ENCODE measurements at places on chromosomes 12 and 14. TPM values are rescaled to one million over a fixed set of nuclear protein-coding genes. Genes with fewer than 3 reads are reported as not detected.

DNA sequence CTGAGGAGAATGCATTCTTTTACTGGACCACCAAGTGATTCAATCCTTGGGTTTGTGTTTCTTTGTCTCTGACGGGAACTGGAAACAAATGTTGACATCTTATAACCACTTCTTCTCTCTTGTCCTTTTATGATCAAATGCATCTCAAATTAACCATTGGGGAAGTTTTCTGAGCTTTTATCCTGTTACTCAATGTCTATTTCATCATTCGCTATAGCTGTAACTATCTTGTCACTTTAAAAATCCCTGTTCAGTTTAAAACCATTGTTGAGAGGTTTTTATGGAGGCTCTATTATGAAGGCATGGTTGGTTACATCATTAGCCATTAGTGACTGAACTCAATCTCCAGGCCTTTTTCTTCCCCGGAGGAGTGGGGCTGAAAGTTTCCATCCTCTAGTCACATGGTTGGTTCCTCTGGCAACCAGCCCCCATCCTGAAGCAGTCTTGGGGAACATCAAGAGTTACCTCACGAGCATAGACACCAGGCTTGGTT is 2.7 kb upstream of the CLEC6A start:
- no peak for DNase-seq

Gene TUBA1A
- total RNA-seq = 7,184 TPM

GRCh38 chr14:51357250-51357649 is 117.2 kb downstream of the TMX1 start:
- no peak for DNase-seq

GRCh38 chr14:37340353-37340752 is 142.6 kb downstream of the MIPOL1 start:
- no peak for DNase-seq

- no peak for DNase-seq
Observed at GRCh38 chr12:28243310-28243633, 53.0 kb downstream of the CCDC91 start.

DNA sequence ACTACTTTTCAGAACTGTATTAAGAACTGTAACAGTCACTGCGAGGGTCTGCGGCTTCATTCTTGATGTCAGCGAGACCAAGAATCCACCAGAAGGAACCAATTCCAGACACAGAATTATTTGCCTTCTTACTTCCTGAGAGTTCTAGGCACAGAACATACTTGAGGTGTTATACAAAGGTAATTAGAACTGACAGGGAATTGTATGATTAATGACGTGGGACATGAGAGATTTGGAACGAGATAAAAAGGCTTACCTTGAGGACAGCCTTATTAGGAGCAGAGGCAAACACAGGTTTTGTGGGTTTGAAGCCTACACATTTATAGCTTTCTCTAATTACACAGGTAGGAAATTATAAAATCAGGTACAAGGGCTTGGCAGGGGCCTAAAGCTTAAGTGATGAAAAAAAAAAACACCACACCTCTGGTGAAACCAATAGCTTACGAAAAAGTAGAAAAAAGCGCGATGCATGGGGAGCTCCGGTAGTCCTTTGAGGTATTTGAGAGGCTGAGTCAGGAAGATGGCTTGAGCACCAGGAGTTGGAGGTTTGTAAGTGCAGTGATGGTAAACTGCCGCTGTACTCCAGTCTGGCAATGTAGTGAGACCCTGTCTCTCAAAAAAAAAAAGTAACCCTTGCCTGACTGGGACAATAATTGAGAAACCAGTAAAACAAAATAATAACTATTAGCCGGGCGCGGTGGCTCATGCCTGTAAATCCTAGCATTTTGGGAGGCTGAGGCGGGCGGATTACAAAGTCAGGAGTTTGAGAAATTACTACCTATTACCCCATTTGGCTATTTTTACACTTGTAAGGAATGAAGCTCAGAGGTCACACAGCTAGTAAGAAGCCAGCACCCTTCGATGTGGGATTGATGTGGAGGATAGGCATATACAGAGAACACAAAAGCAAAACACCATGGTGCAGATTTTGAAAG is 795 bp upstream of the ACOT2 start:
- no peak for DNase-seq

Gene RAD51AP1
- total RNA-seq = 5.5 TPM

Gene B4GALNT3
- 3.3 TPM for total RNA-seq

Gene KLRK1
- not detected for total RNA-seq

- DNase-seq = no peak
Observed at GRCh38 chr12:46787496-46788055, 38.2 kb downstream of the SLC38A4 start.

Gene PAX9
- total RNA-seq = not detected

DNA sequence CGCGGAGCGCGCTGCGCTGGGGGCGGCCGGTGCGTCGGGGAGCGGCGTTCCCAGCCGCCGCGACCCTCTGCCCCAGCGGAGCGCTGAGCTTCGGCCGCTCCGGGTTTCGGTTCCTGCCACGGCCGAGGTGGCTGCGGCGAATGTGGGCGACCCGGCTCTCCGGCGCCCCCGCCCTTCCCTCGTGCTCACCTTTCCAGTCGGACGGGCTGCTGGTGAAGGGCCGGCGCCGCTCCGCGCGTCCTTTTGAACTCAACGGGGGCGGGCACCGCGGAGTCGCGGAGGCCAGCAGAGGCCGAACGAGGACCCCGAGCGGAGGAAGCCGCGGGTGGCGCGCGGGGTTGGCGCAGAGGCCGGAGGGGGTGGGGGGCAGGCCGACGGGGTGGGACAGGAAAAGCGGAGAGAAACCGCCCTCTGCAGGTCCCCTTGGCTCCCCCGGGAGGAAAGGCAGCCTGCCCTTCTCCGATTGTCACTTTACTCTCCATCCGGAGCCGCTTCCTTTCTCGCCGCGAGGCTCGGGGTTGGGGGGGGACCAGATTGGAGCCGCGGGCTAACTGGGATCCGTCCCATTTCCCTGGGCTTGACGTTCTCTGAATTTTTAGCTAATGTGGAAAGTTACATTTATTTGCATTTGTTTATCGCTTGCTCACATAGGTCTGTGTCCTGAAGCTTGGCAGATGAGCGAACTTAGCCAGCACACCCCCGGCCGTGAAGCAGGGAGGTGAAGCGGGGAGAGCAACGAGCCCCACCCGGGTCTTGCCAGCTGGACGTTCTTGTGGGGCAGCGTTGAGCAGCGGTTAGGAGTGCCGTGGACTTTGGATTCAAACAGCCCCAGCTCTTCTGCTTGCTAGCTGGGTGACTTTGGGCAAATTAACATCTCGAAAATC is at the start of gene SMAGP:
TSS of gene SMAGP (minus strand) at position 349 of the 884 bp plus-strand sequence. CDS start 1,137 bp downstream, outside the sequence.
- DNase-seq = peak; percentile 69

GRCh38 chr12:50174971-50175715 is 8.0 kb upstream of the CERS5 start:
- DNase-seq = no peak

- DNase-seq = no peak
Observed at GRCh38 chr12:87365423-87365822, 663.8 kb downstream of the C12orf50 start.

DNA sequence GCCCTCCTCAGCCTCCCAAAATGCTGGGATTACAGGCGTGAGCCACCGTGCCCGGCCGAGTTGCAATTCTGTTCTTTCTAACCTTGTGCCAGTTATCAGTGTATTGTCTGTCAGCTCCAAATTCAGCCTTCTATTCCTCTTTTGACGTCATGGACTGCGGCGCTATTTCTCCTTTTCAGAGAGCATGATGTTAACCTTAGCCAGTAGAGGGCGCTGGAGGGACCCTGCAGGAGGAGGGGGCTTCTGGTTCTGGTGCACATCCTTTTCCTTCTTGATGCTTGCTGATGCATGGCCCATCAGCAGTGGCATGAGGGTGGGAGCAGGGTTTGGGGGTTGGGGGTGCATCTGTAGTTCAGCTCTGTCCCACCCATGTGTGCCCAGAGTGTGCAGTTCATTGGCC is 179.3 kb upstream of the RMST start:
- DNase-seq = no peak

- DNase-seq = no peak
Observed at GRCh38 chr14:51004801-51005526, 60.7 kb upstream of the PYGL start.

DNA sequence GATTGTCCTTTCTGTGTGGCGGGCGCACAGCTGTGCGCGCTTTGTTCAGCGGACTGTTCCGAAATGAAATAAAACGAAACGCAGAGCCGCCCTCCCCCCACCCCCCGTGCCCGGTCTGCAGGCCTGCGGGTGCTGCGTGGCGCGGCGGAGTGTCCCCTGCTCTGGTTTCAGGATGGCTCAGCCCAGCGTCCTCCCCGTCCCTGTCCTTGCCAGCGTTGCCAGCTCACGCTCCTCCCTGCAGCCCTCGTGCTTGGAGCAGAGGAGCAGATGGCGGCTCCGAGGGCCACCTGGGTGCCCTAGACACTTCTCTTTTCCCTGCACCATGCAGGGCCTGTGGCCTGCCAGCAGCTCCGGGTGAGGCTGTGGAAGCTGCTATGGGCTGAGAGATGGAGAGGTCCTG is 17.5 kb upstream of the BEGAIN start:
- no peak for DNase-seq

- DNase-seq = no peak
Observed at GRCh38 chr12:121004253-121004815, 12.0 kb downstream of the C12orf43 start.

DNA sequence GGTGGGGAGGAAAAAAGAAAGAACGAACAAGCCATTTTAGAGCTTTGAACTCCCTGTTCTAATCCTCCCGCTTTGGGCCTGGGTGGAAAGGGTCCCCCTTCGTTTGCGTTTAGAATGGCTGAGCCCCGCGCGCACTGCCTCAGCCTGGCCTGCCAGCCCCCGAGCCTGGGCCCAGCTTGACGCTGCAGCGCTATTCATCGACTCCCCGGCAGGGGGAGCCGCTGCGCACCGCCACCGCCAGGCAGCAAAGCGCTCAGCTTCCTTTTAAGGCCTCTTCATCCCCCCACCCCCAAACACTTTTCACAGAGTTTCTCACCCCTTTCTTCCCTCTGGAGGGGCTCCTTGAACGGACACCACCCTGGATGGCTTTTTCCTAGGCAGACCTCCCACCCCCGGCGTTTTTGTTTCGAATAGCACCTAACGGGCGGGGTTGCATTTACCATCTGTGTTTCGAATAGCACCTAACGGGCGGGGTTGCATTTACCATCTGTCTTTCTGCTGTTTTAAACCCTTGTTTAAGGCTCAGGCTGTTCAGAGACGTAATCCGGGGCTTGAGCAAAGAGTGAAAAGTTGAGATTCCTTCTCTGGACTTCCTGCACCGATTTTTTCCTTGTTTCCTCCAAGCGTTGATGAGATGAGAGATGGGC is 56.4 kb upstream of the PIWIL1 start:
- peak; percentile 76 for DNase-seq

DNA sequence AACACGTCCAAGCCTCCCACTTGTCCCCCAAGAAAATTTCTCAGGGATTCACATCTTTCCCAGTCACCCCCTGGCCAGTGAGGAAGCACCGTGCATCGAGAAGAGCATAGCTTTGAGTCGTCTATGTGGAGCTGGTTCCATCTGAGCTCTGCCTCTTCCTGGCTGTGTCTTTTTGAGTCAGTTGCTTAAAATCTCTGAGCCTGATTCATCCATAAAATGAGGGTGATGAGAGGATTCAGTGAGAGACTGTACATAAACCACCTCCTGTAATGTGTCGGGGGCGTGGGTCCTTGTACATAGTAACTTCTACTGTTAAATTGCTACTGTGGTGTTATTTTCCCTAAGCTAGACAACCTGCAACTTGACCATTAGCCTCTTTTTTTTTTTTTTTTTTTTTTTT is 13.8 kb downstream of the CD9 start:
- DNase-seq = no peak

Gene TFCP2
- total RNA-seq = 21.7 TPM

Gene TDRD9
- not detected for total RNA-seq

Gene JPH4
- total RNA-seq = 52.7 TPM

- no peak for DNase-seq
Observed at GRCh38 chr14:42523666-42524065, 917.0 kb downstream of the LRFN5 start.

DNA sequence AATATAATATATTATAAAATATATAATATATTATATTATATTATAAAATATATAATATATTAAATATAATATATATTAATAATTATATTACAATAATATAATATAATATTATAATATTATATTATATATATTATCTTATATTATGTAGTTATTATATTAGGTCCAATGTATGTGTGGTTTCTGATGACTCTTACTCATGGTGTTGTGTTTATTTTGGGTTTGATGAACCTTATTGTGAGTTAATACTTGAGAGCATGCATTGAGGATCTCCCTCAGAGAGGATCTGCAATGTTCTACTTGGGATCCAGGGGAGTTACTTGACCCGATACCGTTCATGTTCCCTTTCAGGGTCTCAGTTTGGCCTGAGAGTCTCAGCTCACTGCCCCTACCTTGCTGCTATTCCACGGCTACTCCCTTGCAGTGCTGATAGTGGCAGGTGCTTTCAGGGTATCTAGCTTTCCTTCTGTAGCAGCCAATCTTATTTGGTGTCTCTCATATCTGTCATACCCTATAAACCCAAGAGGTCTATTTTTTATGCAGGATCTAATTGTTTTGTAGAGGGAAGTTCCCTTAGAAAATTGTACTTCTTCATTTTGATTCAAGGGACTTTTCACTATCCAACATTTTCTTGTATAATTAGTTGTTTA is 89.1 kb upstream of the ZDHHC17 start:
- DNase-seq = no peak

- DNase-seq = no peak
Observed at GRCh38 chr14:21026988-21027315, 2.1 kb upstream of the NDRG2 start.

- no peak for DNase-seq
Observed at GRCh38 chr12:46516933-46517578, 144.5 kb upstream of the SLC38A2 start.

DNA sequence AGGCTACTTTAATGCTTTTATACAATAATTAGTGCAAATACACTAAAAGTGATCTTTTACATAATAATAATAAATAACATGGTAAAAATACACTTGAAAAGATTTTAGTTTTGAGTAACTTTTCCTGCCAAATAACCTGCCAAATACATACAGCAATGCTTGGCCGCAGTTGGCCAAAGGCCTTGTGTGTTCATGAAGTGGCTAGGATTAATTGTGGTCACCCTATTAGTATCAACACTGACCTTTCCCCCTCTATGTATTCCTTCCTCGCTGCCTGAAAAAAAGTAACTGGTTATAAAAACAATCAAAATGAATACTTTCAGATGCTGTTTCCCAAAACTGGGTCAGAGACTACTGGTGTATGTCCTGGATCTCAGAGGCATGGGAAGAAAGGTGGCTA is 34.3 kb downstream of the KICS2 start:
- no peak for DNase-seq

- DNase-seq = peak; percentile 77
Observed at GRCh38 chr12:15322164-15323061, at the start of gene PTPRO. Gene PTPRO, plus strand, starts transcription at chr12:15322508.

Gene AQP2
- not detected for total RNA-seq

DNA sequence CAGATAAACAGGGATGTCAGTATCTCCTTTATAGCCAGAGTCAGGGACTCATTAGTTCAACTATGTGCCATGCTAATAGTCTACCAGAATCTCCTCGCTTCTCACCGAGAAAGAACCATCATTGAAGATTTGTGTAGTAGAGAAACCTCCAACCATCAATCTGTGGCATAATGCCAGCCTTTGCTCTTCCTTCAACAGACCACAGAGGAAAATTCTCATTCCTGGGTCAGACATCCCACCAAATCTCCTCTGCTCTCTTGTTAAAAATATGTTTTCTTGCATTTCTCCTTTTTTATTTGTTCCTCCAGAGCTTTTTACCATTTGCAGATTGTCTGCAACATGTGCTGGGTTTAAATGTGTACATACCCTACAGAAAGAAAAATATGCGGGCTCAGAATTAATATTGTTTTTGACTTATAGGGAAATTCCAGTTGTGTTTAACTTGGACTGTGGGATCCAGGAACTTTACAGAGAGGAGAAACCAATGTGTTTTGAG is 64.9 kb downstream of the LLPH start:
- DNase-seq = no peak
